ENCODE measurements at places on chromosomes 2 and 18. TPM values are rescaled to one million over a fixed set of nuclear protein-coding genes. Genes with fewer than 3 reads are reported as not detected.

DNA sequence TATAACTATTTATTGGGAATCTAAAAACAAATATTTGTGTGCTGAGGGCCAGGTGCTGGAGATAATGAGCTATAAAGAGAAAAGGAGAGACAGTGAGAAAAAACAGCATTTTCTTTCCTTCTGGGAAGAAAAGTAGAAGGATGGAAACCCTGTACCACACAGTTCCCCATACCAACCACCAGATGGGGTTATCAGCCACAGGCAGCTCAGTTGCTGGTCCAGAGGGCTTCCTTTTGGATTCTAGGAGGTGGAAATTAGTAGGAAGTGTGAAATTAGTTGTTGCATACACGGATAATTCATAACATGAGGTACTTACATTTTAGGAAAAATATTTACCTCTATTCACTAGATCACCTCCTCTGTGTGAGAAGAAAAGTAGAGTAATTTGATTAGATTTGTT, 237.0 kb upstream of the FOSL2 start:
- H3K4me3 ChIP-seq, result no peak overlapping the region
- peak; percentile 63 for DNase-seq
- peaks cover 28% of the 10 kb centered on the region for H3K4me1 ChIP-seq
- H3K27ac ChIP-seq, result peak overlapping the region; percentile 87
- H3K27me3 ChIP-seq, result no peaks in the 10 kb centered on the region

GRCh38 chr18:74457043-74457724, at the start of gene DIPK1C:
Gene DIPK1C, minus strand, starts transcription at chr18:74457308. Its CDS starts 49 bp downstream, at chr18:74457259.
- no peak for DNase-seq
- H3K4me1 ChIP-seq, result no peaks in the 10 kb centered on the region
- H3K36me3 ChIP-seq, result no peaks in the 10 kb centered on the region
- H3K27me3 ChIP-seq, result no peaks in the 10 kb centered on the region

DNA sequence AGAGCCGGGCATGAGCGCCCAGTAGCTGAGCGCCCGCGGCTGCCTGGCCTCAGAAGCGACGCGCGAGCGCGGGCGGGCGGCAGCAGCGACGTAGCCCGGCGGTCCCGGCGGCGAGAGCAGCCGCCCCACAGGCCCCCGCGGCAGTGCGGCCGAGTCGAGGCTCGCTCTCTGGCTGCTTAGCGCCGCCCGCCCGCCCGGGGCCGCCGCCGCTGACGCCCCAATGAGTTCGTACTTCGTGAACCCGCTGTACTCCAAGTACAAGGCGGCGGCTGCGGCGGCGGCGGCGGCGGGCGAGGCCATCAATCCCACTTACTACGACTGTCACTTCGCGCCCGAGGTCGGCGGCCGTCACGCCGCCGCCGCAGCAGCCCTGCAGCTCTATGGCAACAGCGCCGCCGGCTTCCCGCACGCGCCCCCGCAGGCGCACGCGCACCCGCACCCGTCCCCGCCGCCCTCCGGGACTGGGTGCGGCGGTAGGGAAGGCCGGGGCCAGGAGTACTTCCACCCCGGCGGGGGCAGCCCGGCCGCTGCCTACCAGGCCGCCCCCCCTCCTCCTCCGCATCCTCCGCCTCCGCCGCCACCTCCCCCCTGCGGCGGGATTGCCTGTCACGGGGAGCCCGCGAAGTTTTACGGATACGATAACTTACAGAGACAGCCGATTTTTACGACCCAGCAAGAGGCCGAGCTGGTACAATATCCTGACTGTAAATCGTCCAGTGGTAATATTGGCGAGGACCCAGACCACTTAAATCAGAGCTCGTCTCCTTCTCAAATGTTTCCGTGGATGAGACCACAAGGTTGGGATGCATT, 847 bp downstream of the HOXD8 start:
- DNase-seq, result no peak
- H3K27ac ChIP-seq, result no peak overlapping the region
- H3K4me1 ChIP-seq, result peaks cover 25% of the 10 kb centered on the region
- peaks cover 17% of the 10 kb centered on the region for H3K27me3 ChIP-seq
- H3K36me3 ChIP-seq, result no peaks in the 10 kb centered on the region

DNA sequence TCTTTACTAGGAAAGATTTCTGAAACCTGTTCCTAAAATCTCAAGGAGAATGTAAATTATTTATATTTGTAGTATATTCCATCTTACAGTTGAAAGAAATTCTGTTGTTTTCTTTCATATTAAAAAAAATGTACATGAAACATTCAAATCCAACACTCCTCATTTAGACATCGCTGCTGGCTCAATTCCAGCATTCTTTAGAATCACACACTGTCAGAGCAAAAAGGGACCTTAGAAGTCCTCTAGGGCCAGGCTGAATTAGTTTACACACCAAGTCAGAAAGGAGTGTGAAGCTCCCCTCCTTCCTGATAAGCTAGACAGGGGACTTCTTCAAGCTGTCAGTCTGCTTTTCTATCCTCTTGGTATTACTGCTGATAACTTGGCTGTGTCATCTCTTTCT, 158.6 kb upstream of the LTBP1 start:
- H3K27ac ChIP-seq, result peak overlapping the region; percentile 41
- H3K4me3 ChIP-seq, result no peak overlapping the region
- H3K4me1 ChIP-seq, result peaks cover 6% of the 10 kb centered on the region
- H3K27me3 ChIP-seq, result no peaks in the 10 kb centered on the region
- no peaks in the 10 kb centered on the region for H3K36me3 ChIP-seq

Gene NOL4
- total RNA-seq, result not detected

Gene STPG4
- total RNA-seq, result 0.79 TPM

Gene CMPK2
- total RNA-seq, result 0.53 TPM

All from Caco-2 (cell line).